Osteoblast (primary cell): ENCODE measurements at places on chromosomes 11 and 22. TPM values are rescaled to one million over a fixed set of nuclear protein-coding genes. Genes with fewer than 3 reads are reported as not detected.

The CYTH4 gene
- total RNA-seq, result 0.59 and 0.72 TPM in 2 replicates

DNA sequence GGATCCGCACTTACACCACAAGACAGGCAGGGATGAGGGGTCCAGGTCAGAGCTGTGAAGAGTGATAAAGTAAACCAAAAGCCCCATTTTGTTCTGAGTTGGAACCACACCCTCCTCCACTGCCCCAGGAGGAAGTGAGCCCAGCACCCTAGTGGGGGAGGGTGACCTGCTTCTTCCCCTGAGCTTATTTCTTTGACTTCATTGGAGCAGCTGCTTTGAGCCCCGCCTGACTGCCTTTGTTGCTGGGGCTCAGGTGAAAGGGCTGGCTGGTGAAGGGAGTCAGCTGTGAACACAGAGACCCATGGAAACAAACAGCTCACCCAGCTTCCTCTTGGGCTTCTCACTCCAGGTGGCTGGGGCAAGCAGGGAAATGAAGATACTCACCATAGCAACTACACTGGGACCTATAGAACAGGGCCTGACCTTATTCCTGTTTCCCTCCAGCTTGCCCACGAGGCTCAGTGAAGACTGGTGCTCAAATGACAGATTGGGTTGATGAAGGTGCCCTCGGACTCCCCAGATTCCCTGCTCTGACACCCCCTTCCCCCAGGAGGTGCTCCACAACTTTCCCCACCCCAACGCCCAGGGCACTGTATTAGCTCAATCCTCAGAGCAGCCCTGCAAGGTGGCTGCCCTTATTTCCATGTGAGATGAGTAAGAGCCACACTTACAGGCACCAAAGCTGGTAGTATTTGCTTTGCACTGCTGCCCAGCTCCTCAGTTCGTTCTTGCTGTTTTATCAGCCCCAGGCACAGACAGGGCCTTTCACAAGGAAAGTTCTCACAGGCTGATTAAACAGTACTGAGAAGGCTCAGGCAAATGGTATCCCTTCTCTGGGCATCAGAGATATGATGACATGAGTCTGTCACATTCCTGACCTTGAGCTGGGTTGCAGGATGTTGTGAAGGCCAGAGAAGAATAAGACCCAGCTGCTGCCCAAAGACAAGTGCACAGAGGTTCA is 2.4 kb downstream of the UCP2 start:
- peak; percentile 88 for DNase-seq

DNA sequence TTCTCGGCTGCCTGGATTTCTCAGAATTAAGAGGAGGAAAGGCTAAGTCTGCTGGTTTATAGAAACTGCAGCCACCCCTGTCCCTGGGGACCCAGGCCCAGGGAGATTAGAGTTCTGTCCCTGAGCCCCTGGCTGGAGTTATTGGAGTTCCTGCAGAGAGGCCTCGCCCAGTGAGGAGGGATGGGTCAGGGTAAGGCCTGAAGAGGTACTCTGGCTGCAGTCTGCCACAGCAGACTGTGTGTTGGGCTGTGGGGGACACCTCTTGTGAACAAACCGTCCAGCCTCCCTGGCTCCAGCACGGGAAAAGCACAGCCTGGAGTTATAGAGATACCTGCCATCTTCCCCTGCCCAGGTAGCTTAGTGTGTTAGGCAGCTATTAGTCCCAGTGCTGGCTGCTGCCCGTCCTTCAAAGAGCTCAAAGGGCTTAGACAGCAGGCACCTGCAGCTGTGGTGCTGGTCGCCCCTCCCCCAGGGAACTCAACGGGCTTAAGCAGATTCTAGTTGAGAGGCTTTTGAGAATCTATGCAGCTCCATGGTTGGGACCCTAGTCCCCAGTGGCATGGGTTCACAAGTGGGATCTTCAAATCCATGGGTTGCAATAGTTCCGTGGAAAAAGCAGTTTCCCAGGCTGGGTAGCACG is 36.6 kb upstream of the MUC15 start:
- no peak for DNase-seq

- DNase-seq, result peak; percentile 46
Measured at GRCh38 chr11:2472428-2473186, 27.8 kb downstream of the KCNQ1 start.

DNA sequence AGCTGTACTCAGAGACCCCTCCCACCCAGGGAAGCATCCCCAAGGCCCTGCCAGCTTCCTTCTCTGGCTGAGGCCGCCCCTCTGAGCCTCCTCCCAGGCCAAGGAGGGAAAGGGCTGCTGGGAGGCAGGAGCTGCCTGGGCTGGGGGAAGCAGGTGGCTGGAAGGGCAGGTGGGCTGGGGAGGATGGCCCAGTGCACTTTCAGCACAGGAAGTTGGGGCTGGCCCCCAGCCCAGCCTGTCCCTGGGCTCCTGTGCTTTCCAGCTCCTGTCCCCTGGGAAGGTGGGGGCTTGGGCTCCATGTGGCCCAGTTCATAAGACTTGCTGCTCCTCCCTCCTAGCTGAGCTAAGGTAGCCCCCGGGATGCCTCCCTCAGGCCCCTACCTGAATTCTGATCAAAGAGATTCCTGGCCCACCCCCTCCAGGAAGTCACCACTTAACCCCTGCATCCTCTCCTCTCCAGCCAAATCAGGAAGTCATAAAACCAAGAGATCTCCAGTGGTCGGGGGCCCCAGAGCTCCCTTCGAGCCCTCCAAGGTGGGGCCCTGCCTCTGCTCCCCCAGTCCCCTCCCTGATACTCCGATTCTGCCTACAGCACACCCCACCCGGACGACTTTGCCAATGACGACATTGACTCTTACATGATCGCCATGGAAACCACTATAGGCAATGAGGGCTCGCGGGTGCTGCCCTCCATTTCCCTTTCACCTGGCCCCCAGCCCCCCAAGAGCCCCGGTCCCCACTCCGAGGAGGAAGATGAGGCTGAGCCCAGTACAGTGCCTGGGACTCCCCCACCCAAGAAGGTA is 4.9 kb downstream of the PPP1CA start:
- DNase-seq, result peak; percentile 85

GRCh38 chr11:117657794-117658193 is 139.2 kb downstream of the DSCAML1 start:
- no peak for DNase-seq

GRCh38 chr22:48927591-48927990 is 900.1 kb downstream of the BRD1 start:
- peak; percentile 43 for DNase-seq

The GAL3ST1 gene
- total RNA-seq, result not detected in 2 replicates

GRCh38 chr11:1896923-1897322 is 5.2 kb upstream of the PRR33 start:
- DNase-seq, result no peak
